Renal pelvis (tissue), 12 donors: ENCODE measurements at places on chromosomes 3 and 15.

DNA sequence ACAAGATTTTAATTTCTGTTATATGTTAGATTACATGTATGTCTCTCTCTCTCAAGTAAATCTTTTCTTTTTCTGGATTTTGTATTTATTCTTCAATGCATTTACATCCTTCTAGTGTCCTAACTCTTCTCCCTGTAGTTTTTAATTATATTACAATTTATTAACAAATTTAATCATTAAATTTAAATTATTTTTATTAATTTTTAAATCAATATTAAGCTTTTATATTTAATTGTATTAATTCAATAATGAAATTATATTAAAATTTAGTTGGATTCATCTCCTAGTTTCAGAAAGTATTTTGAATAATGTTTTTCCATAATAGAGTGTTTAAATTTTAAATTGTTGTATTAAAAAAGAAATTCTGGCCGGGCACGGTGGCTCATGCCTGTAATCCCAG, 29.8 kb downstream of the MLF1 start:
- no peak for DNase-seq

- DNase-seq: no peak
Observed at GRCh38 chr3:112776000-112776399, 70.7 kb downstream of the CD200R1L start.

- no peak for DNase-seq
Observed at GRCh38 chr3:58349792-58350626, 17.3 kb downstream of the PXK start.

DNA sequence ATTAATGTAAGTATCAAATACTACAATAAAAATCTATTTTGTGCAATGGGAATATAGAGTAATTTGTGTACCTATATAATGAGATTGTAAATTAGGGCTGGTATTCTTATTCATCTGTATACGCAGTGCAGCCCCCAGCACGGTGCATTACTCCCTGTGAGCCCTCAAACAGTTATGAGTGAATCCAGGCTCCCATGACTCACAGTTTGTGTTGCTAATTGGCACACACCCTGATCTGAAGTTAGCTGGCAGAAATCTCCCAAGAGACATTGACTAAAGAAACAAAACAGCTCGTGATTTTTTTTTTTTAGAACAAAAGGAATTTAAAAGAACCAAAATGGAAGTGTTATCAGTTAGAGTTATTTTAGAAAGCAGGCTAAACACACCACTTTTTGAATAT, 15.7 kb downstream of the GK5 start:
- DNase-seq: no peak

- DNase-seq: peak; percentile 56
Observed at GRCh38 chr15:91983729-91984340, 130.3 kb downstream of the SLCO3A1 start.

DNA sequence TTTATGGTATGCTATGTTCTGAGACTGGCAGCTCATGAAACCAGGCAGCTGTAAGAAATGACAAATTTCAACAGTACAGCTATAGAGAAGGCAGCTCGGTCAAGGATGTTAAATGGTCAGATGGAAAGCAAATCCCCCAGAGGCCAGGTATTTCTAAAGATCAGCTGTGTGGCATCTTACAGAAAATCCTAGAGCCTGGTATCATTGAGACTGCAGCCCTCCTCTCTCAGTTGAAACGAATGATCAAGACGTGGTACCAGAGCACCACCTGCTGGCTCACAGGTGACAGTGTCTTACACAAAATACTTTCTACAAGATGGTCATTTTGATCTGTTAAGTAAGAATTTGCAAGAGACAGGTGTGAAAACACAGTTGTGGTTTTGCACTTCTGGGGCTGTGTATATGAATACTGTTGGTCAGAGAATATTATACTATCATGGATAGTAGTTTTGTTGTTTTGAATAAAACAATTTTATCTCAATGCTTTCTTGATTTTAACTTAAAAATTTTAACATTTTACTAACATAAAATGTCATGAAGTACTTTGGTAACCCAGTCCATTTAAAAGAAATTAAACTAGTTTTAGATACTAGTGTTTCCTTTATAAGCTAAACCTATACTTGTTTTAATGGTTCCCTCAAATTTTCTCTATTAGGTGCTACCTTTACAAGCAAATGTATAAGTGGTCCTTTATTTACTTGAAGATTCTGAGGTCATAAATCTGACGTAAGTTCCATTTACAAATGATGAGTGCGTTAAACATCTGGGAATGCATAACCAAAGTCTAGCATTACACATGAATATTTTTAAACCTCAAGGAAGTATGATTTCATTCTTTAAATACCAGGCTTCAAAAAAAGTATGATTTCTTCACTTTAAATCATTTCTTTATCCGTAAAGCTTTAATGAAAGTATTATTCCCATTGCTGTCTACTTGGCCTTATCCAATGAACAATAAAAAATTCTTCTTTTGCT, 121.8 kb downstream of the PDZRN3 start:
- DNase-seq: peak; percentile 79

DNA sequence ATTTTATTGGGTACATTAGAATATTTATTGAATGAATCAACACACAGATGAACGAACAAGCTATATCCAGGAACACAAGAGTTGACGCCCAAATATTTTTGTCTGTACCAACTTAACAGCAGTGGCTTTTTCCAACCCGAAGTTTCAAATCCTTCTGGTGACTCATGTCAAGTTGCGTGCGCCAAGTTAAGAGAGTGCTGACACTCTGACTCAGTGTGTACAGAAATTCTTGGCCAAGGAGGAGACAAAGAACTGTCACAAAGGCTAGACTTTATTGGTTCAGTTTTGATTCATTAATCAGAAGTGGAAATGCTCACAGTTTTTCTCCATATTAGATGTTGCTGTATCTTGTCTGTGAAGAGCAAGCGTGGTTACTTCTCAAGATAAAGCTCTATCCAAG, 59.6 kb upstream of the TSC22D2 start:
- DNase-seq: no peak

DNA sequence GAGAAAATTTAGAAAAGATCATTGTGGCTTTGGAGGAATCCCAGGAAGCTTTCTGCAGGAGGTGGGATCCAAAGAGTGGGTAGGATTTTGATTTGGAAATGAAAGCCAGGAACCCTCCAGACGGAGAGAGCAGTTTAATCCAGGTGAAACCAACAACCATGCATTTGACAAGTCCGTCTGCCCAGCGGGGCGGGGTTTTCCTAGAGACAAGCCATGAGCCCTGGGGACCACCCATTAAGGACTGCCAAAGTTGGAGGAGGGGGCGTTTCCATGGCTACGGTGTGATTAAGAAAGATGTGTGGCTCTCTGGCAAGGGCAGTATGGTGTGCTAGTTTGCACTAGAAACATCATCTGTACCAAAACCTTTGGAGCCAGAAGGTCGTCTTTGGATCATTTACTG, 53.4 kb downstream of the SRGAP3 start:
- DNase-seq: peak; percentile 81

GRCh38 chr15:67358391-67358790, 103.8 kb downstream of the IQCH start:
- DNase-seq: no peak

- no peak for DNase-seq
Observed at GRCh38 chr15:31255176-31255510, 71.5 kb upstream of the KLF13 start.

- no peak for DNase-seq
Observed at GRCh38 chr3:17494117-17494809, 248.2 kb downstream of the TBC1D5 start.

GRCh38 chr3:64743156-64743886, 55.5 kb upstream of the ADAMTS9 start:
- no peak for DNase-seq

- no peak for DNase-seq
Observed at GRCh38 chr15:68642491-68642845, 63.7 kb downstream of the CORO2B start.

GRCh38 chr3:11641683-11642430, 1.9 kb downstream of the VGLL4 start:
- no peak for DNase-seq

- DNase-seq: no peak
Observed at GRCh38 chr3:71355862-71356261, 227.7 kb downstream of the FOXP1 start.

- no peak for DNase-seq
Observed at GRCh38 chr3:119170821-119171220, 2.6 kb upstream of the UPK1B start.

GRCh38 chr15:43168192-43169107, 16.8 kb upstream of the CCNDBP1 start:
- no peak for DNase-seq

DNA sequence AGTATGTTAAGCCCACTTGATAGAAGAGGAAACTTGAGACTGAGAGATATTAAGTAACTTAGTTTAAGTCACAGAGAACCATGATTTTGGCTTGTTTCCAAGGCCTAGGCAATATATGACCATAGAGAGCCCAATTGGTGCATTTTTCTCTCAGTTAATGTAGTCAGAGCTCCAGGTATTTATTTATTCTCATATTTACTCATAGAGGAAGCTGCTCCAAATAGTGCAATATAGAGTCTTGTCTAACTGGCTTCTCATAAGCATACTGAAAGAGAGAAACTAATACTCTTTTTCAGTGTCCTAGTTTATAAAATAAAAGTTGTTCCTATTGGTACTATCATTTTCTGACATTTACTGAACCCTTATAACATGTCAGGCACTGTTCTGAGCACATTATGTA, 15.2 kb downstream of the TRNT1 start:
- no peak for DNase-seq

GRCh38 chr3:46671541-46672348, 21.7 kb downstream of the ALS2CL start:
- DNase-seq: no peak

DNA sequence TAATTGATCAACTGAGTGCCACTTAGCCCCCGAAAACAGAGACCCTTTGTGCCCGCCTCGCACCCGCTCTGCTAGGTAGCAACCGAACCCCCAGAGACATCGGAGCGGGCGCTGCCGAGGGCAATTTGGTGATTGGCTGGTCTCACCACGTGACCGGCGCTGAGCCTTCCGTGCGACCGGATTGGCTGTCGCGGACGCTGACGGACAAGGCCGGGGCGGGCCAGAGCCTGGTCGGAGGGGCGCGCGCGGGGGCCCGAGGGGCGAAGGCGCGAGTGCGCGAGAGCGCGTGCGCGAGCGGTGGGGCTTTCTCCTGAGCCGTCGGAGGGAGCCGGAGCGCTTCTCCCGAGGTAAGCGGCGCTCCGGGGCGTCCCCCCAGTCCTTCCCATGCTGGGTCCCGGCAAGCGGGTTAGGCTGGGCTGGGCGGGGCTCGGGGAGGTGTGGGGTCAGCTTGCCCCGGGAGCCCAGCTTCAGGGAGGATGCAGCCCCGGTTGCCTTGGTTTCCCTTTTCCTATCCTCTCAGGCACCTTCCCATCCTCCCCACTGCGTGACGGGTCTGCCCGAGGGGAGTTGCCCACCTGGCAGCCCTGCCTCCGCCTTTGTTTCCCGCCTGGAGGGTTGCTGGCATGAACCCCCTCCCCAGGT, at the start of gene TMEM108:
Gene TMEM108 (plus strand): TSS at position 303 of the 642 bp plus-strand sequence.
- peak; percentile 83 for DNase-seq

- DNase-seq: no peak
Observed at GRCh38 chr3:177837951-177838655, 640.8 kb upstream of the TBL1XR1 start.

- no peak for DNase-seq
Observed at GRCh38 chr3:115279939-115280338, 132.9 kb upstream of the ZBTB20 start.

DNA sequence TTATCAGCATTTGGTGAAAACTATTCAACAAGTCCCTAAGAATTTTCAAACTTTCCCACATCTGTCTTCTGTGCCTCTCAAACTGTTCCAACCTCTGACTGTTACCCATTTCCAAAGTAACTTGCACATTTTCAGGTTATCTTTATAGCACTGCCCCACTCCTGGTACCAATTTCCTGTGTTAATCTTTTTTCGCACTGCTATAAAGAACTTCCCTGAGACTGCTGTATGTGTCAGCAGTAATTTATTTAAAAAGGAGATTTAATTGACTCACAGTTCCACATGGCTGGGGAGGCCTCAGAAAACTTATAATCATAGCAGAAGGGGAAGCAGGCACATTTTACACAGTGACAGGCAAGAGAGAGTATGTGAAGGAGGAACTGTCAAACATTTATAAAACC, 310.9 kb upstream of the SLITRK3 start:
- DNase-seq: no peak

DNA sequence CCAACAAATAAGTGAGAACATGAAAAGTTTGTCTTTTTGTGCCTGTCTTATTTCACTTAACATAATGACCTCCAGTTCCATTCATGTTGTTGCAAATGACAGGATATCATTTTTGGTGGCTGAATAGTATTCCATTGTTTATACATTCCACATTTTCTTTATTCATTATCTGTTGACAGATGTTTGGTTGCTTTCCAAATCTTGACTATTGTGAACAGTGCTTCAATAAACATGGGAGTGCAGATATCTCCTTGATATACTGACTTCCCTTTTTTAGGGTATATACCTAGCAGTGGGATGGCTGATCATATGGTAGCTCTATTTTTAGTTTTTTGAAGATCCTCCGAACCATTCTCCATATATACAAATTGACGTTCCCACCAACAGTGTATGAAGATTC, 19.1 kb upstream of the CD200R1L start:
- DNase-seq: no peak

- no peak for DNase-seq
Observed at GRCh38 chr3:142095841-142096240, 53.5 kb downstream of the TFDP2 start.

DNA sequence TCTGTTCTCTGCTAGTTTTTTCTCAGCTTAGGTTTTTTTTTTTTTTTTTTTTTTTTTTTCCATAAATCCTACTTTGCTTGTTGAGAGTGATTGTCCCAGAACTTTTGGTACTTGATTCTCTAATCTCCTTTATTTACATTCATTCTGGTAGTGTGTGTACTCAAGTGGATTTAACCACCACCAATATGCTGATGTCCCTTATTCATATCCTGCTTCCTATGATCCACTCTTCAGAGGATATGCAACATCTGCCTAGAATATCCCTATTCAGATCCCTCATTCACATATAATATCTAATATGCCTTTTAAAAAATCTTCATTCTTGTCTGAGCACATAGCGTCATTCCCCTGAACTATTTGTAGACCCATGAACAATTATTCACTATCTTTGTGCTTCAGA, 342.9 kb downstream of the VGLL3 start:
- DNase-seq: no peak
